ENCODE measurements at places on chromosomes 2 and 18. TPM values are rescaled to one million over a fixed set of nuclear protein-coding genes. Genes with fewer than 3 reads are reported as not detected.

CCBE1 gene
- total RNA-seq: 53.0 TPM

UGT1A7 gene
- not detected for total RNA-seq

UGT1A5 gene
- not detected for total RNA-seq

SCG2 gene
- total RNA-seq: 2.4 TPM

Measured in osteoblast (primary cell).